ENCODE measurements at places on chromosomes 13 and 19.
A peak's percentile ranks its signal among the peaks of the same experiment; 100 is the strongest.

DNA sequence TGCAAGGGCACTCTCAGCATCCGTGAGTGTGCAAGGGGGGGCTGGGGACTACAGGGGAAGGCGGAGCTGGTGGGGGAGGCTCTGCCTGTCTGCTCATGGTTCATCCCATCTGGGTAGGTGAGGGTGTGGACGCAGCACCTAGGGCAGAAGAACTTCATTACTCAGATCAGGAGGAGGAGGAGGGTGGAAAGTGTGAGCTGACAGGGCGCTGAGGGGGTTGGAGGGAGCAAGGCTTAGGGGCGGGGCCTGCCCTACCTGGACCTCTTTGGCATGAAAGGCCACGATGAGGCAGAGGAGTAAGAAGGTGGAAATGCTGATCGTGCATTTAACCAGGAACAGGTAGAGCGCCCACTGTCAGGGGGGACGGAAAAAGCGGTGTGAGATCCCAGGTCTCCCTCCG, 4.5 kb downstream of the KCNN4 start:
- ATAC-seq = no peak

DNA sequence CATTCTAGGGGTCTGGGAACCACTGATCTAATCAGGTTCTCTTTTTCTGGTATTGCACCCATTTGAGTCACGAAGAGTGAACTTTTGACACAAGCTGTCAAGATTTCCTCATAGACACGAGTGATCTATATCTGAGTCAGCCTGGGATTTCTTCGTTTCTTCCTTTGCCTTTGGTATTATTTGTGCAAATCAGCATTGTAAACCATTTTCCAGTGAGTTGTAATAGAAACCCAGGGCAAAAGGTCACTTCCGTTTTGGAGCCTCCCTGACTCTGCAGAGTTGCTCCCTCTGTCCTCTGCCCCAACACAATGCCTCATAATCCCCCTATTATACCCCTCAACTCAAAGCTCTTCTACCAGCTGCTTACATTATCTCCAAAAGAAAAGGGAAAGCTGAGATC, 615.1 kb downstream of the EFNB2 start:
- ATAC-seq = no peak

GRCh38 chr19:13633109-13633508, 126.8 kb upstream of the CACNA1A start:
- peak; percentile 90 for ATAC-seq

DNA sequence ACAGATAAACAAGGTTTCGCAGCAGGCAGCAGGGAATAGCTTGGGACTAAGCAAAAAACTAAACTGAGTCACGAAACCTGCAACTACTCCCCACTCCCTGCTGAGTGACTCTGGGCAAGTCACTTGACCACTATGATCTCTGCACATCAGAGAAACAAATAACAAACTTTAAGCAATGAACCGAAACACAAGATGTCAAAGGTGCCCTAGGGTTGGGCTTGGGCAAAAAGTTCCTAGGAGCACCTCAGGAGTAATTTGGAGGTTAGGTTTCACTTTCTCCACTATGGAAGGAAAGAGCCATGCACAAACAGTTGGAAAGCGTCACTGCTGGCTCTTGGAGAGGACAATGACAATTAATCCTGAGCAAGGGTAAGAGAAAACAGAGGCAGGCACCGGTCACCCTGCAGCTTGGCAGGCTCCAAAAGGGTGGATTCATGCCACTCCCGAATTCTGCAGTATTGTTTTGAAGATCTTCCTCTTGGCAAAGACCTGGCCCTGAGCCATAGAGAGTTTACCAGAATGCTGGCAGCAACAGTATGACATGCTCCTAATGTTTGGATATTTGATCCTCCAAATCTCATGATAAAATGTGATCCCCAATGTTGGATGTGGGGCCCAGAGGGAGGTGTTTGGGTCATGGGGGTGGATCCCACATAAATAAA, 60.3 kb downstream of the CRYL1 start:
- no peak for ATAC-seq

DNA sequence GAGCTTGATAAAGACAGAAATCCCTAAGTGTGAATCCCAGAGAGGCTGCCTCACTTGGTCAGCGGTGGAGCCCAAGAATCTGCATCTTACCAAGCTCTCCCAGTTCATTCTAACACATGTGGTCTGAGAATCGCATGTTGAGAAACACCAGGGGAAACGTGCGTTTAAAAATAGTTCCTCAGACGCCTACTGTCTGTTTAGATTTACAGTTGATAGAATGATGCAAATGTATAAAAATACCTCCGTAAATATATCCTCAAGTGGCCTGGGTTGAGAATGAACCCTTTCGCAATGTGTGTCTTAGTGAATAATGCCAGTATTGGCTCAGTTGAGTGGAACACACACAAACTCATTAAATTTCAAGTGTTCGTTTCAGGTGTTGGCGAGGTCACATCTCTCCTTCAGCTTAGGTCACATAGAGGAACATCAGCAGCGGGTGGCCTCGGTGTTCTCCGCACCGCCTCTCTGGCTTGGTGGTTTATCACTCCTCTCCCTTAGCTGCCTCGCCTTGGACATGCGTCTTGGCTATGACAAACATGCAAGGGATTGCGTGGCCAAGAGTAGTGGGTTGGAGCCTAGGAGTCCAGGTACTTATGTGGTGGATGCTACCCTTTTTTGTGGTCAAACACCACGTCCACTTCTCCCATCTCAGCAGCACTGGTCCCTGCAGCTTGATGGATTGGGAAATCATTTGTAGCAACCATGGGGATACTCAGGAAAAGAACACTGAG, 117.6 kb upstream of the SPATA13 start:
- ATAC-seq = no peak

DNA sequence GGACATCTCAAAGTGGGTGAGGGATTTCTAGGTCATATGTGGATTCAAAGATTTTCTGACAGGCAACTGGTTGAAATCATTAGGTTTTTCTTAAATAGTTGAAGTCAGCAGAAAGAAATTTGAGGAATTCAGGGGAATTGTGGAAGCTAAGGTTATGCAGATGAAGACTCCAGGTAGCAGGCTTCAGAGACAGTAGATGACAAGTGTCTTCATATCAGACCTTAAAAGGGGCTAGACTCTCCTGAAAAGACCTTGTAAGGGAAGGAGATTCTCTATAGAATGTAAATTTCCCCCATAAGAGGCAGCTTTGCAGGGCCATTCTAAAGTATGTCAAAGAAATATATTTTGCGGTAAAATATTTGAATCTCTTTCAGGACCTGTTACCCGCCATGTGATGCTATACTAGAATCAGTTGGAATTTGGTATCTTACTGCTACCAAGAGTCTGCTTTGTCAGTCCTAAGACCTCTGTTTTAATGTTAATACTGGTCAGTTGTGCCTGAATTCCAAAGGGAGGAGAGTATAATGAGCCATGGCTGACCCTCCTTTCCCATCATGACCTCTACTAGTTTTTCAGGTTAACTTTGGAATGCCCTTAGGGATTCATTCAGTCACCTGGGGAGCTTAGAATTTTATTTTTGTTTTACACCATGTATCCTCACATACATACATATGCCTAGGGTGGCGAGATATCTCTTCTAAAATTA, 1115.5 kb upstream of the SLC10A2 start:
- ATAC-seq = no peak

DNA sequence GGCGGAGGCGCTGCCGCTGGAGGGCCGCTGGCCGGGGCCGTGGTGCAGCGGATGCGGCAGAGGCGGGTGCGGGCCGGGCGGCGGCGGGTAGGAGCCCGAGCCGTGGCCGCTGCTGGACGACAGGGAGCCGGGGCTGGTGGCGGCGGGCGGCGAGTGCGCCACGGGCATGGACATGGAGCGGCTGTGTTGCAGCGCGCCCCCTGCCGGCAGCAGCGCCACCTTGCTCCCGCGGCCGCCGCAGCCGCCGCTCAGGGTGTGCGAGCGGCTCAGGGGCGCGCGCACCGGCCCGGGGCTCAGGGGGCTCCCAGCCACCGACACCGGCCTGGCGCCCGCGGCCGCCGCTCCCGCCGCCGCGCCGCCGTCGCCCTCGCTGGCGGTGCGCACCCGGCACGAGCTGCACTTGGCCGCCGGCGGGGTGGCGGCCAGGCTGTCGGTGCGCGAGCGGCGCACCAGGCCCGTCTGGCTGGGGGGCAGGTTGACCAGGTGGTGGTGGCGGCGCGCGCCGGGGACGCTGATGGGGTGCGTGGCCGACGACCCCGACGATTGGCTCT, 1.7 kb downstream of the IRS2 start:
- peak; percentile 39 for ATAC-seq

GRCh38 chr19:33606556-33606955, 15.2 kb upstream of the CHST8 start:
- no peak for ATAC-seq

DNA sequence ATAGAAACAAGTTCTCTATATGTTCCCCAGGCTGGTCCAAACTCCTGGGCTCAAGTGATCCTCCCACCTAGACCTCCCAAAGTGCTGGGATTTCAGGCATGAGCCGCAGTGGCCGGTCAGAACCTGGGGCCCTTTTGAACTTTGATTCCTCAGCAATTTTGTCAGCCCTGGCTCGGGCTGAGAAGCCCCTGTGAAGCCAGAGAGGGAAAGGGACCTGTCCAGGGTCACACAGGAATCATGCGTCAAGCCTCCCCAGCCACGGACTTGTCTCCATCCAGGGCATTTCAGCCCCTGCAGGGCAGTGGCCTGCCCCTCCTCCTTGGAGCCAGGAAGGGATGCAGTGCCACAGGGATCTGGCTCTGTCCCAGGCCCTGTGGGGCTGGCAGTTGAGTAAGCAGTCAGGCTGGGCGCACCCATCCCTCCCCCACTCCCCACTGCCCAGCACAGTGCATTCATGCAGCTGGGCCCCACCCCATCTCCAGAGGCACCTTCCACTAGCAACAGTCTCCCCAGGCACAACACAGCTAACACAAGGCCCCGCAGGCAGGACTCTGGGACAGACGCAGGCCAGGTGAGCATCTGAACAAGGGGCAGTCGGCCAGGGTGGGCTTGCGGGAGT, at the start of gene CAPS:
CAPS (plus strand) TSS at position 516 of the 619 bp plus-strand sequence. CDS start 153 bp downstream, outside the sequence.
- ATAC-seq = peak; percentile 27

DNA sequence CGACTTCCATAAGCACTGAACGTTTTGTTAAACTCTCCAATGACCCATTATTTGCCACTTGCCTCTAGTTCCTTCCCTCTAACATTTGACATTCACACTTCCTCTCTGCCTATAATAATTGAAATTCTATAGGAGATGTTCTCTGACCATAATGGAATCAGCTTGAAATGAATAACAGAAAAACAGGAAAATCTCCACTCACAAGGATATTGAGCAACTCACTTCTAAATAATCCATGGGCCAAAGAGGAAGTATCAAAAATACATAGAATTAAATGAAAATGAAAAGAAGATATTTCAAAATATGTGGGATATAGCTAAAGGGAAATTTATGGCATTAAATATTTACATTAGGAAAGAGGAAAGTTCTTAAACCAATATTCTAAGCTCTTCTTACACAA, 3.4 kb upstream of the FCGBP start:
- ATAC-seq = no peak

GRCh38 chr13:106161146-106161545, 374.3 kb downstream of the EFNB2 start:
- no peak for ATAC-seq

DNA sequence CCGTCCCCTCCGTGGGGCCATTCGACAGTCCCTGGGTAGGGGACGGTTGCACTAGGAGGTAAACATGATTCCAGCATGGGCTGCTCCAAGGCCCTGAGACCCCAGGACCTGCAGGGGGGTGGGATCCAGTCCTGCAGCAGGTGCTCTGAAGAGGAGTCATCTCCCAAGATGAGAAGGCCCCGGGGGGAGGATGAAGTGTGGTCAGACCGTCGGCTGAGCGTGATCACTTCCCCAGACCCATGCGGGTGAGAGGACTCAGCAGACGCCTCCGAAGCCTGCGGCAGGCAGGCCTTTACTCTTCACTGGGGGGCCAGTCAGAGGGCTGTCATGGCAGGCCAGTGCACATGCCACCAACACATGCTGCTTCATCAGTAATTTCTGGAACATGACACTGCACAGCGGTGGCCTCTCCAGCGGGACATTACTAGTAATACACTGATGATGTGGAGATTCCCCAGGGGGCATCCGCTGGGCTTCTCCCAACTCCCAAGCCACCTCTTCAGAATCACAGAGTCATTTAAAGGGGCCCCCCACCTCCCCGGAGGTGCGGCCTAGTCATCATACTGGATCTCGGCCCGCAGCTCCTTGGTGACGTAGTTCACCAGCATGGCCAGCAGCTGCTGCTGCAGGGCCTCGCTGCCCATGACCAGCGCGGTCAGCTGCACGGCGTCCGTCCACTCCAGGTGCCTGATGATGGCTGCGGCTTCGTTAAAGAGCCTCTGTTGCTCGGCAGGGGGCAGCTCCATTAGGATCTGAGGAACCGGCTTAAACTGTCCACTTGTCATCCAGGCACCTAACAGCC, 12.7 kb downstream of the C19orf12 start:
- ATAC-seq = no peak

Data from motor neuron (in vitro differentiated cells).